ENCODE measurements at places on chromosomes 2 and 18. TPM values are rescaled to one million over a fixed set of nuclear protein-coding genes. Genes with fewer than 3 reads are reported as not detected.

DNA sequence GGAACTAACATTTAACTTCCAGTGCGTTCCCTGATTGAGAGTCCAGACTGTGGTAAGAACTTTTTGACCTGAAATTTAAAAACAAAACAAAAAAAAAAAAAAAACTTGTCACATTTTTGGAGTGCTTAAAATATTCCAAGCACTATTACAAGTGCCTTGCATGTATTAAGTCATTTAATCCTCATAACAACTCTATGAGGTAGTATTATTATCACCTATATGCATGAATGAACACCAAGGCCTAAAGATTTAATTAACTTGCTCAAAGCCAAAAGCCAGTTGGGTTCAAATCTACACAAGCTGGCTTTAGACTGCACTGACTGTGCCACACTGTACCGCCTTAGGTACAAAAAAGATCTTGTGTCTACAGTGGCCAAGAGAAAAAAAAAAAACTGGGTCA is 35.2 kb downstream of the METTL4 start:
- no peak for DNase-seq
- no peak overlapping the region for H3K27ac ChIP-seq
- no peaks in the 10 kb centered on the region for H3K4me1 ChIP-seq
- H3K27me3 ChIP-seq = no peaks in the 10 kb centered on the region
- peaks cover 27% of the 10 kb centered on the region for H3K36me3 ChIP-seq

DNA sequence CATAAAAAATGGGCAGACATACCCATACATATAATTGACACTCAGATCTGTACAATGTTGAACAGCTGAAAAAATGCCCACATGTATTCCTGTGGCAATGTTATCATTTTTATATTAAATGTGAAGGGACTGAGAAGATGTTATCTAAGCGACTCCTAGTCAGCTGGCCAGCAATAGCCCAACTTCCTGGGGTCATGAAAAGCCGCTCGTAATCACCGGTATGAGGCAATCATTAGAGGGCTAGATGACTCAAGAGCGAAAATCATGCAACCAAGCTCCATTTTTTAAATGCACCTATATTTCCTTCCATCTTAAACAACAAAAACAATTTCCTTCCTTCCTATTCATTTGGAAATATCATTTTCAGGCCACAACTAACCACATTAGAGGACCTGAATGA is 274.6 kb upstream of the CCDC68 start:
- H3K4me1 ChIP-seq = peaks cover 3% of the 10 kb centered on the region
- DNase-seq = no peak
- no peaks in the 10 kb centered on the region for H3K27me3 ChIP-seq
- H3K27ac ChIP-seq = no peak overlapping the region

GPC1 gene
- total RNA-seq = 4.5 TPM

LYG1 gene
- total RNA-seq = 1.8 TPM
